T-helper 1 cell (primary cell): ENCODE measurements at places on chromosomes 3 and 15.

- DNase-seq, result no peak
Measured at GRCh38 chr3:13565581-13566452, 16.9 kb downstream of the FBLN2 start.

DNA sequence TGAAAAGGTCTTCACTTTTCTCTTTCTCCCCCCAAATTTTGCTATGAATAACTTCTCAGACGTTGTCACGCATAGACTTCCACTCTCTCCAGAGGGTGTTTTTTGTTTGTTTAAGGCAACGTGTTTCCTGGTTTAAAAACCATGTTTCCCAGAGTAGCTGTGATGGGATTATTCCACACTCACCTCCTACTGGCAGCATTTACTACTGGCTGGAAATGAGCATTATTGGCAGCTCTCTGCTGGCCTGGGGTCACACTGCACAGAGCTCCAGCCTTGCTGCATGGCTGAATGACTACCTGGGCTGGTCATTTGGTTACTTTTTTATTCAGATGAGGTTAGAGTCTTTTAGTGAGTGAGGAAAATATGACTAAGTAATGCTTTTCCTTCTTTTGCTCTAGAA is 65.2 kb downstream of the RARB start:
- no peak for DNase-seq

DNA sequence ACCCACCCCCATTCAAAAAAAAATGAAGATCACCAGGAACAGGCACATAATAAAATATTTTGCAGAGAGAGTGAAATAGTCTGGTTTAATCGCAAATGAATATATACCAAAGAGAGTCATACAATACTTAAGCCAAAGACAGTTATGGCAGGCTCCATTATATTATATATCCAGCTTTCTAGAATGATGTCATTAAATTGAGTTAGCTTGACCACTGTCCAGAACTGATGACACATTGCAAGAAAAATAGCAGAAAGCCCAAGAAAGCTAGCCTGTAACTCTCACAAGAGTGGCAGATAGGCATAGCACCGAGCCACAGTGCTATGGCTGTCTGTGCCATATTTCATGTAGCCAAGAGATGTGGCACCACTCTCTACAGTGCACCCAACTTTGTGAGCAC is 231.9 kb upstream of the SEMA6D start:
- DNase-seq, result no peak

DNA sequence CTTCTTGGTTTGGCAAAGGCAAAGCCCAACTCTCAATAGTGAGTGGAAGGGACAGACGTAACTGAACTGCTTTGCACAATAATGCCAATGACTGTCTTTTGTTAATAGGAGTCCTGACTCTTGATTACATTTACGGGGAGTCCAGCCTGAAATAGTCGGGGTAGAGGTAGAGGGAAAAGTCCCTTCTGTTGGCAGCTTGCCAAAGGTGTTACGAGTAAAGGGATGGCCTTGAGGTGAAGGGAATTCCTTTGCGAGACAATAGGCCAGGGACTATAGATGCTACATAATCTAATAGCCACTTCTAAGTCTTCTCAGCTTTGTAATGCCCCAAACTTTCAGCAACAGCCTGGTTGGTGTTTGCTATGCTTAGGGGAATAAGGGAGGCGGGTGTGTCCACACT is 2.2 kb upstream of the SENP2 start:
- DNase-seq, result no peak

GRCh38 chr15:100105101-100105500 is 236.7 kb downstream of the ADAMTS17 start:
- DNase-seq, result no peak

DNA sequence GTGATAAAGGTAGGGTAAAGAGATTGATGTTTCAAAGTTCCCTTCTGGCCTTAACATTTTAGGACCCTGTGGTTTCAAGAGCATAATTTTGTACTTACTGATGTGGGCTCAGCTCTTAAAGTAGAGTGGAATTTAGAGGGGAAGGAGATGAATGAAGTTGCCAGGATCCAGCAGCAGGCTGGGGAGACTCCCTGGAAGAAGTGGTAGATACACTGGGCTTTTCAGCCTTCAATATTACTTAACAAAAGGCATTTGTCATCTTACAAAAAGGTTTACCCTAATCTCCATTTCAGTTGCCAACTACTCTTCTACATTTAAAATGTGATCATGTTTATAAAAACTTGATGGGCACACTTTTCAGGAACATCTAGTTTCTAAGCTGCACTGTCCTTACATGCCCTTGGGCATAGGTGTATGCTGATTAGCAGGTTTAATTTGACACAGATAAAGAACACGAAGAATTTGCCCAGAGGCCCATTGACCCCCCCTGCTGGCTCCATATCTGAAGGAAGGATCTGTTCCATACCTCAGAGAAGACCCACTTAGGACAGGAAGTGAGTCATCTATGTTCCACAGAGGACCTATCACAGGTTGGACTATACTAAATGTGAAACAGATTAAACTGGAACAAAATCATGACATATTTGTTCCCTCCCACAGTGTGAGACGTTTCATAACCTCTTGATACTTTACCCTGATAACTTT is 93.0 kb upstream of the LPP start:
- peak; percentile 41 for DNase-seq

- no peak for DNase-seq
Measured at GRCh38 chr3:184694716-184695115, 17.1 kb downstream of the MAGEF1 start.

DNA sequence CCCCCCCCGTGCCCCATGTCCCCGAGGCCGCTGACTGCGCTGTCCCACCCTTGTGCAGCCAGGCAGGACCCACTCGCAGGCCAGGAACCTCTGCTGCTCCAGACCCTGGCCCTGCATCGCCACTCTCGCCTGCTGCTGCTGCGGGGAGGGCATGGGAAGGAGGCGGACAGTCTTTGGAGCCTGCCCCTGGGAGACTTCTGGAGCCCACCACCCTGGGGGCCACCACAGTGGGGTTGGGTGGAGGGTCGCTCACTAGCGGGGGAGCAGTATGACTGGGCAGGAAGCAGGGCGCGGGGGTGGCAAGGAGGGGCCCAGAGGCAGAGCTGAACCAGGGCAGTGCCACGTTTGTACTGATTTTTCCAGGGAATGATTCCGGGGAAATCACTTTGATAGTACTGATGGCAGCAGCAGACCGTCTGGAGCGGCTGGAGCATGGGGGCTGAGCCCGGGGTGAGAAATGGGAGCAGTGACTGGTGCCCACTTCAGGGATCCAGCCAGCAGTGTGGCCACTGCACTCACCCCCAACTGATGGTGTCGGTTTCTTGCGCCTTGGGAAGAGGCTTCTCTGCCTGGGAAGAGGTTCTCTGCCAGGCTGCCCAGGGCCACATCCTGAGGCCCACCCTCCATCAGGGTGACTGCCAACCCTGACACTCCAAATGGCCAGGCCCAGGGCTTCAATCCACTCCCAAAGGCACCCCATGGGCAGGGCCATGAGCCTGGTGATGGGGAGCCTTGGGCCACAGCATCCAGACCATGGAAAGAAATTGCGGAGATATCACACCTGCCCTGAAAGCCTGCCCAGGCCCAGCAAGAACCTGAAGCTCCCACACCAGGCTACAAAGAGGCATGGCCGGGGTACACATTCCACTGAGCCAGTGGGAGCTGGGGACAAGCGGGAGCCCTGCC is 53.7 kb downstream of the LSAMP start:
- DNase-seq, result no peak

GRCh38 chr3:60536420-60536819 is 714.8 kb downstream of the FHIT start:
- DNase-seq, result no peak

DNA sequence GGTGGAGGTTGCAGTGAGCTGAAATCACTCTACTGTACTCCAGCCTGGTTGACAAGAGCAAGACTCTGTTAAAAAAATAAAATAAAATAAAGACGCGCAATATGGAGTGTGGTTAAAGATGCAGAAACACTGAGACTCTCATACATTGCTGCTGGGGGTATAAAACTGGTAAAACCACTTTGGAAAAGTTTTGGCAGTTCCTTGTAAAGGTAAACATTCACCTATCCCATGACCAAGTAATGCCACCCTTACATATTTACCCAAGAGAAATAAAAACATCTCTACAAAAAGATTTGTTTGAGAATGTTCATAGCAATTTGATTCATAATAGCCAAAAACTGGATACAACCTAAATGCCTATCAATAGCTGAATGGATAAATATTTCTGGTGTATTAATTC is 398.5 kb downstream of the PDCD6IP start:
- no peak for DNase-seq
